ENCODE measurements at places on chromosomes 5 and 9.

GRCh38 chr5:121027636-121028035 lies 563.5 kb downstream of the PRR16 start:
- DNase-seq = no peak

GRCh38 chr5:8940934-8941333 lies 604.9 kb downstream of the SEMA5A start:
- no peak for DNase-seq

DNA sequence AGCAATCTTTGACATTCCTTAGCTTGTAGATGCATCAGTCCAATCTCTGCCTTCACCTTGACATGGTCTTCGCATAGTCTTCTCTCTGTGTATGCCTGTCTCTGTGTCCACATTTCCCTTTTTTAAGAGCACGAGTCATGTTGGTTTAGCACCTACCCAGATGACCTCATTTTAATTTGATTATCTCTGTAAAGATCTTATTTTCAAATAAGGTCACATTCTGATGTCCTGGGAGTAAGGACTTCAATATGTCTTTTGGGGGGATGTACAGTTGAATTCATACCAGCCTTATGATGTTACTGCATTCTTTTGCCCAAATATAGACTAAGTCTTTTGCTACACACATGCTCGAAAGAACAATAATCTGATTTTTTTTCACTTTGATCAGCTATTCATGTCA lies 6.9 kb downstream of the KCTD16 start:
- no peak for DNase-seq

- DNase-seq = no peak
These were observed 106.3 kb downstream of the TENT4A start for GRCh38 chr5:6819521-6819920.

DNA sequence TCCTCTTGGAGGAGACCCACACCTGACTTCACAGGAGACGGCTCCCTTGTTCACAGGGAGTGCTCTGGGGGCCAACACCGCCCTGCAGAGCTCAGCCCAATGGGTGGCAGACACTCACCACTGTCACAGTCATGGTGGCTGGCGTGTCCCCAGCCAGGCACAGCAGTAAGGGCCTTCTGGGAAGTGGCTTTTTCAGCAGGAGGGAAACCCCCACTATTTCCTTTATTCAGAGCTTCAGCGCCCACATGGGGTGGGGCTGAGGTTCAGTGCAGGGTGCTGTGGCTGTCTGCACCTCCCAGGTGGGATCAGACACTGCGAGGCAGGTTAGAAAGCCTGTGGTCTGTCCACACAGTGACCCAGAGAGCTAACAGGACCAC lies 3.6 kb upstream of the SNAPC4 start:
- DNase-seq = no peak

DNA sequence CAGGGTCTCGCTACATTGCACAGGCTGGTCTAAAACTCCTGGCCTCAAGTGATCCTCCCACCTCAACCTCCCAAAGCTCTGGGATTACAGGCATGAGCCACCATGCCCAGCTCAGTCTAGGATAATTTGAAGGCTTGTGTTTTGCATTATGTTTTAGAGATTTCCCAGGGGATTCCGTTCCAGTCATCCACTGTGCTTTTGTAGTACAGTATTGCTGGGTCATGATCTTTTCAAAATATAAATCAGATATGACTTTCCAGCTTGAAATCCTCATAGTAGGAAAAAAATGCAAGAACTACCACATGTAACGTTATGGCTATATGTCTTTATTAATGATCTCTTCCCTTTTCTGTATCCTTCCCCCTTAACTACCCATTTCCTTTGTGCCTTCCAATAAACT lies 338.1 kb downstream of the PRELID2 start:
- DNase-seq = no peak

DNA sequence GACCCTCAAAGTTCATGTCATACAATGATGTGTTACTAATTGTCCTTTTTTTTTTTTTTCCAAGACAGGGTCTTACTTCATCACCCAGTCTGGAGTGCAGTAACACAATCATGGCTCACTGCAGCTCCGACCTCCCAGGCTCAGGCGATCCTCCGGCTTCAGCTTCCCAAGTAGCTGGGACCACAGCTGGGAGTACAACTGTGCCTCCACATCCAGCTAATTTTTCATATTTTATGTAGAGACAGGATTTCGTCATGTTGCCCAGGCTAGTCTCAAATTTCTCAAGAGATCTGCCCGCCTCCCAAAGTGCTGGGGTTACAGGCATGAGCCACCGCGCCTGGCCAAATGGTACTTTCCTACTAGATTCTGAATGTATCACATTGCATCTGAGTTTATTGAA lies 49.4 kb upstream of the EBF1 start:
- DNase-seq = no peak

DNA sequence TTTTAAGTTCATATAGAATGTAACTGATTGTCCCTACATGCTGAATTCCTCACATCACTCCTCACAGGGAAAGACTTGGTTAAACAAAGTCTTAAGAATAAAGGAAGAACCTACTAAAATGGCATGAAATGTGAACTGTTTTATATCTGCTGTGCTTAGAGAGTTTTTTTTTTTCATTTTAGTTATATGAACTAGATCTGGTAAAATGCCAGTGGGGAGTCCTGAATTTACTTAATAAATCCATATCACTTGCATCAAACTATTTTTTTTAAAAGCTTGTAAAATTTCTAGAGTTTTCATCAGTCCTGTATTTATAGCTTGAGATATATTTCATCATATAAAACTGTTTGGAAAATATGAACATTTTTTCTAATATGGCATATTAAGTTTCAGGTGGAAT lies 1528.6 kb downstream of the EFNA5 start:
- DNase-seq = no peak

GRCh38 chr9:112043423-112043822 lies 131.7 kb downstream of the SUSD1 start:
- DNase-seq = no peak

- no peak for DNase-seq
These were observed 28.2 kb downstream of the ADAMTSL2 start for GRCh38 chr9:133562611-133563290.

- DNase-seq = no peak
These were observed 79.6 kb downstream of the CETN3 start for GRCh38 chr5:90329911-90330310.

GRCh38 chr5:148699028-148699427 lies 44.7 kb upstream of the HTR4 start:
- DNase-seq = no peak

- DNase-seq = no peak
These were observed 145.5 kb upstream of the POU5F2 start for GRCh38 chr5:93886917-93887361.

DNA sequence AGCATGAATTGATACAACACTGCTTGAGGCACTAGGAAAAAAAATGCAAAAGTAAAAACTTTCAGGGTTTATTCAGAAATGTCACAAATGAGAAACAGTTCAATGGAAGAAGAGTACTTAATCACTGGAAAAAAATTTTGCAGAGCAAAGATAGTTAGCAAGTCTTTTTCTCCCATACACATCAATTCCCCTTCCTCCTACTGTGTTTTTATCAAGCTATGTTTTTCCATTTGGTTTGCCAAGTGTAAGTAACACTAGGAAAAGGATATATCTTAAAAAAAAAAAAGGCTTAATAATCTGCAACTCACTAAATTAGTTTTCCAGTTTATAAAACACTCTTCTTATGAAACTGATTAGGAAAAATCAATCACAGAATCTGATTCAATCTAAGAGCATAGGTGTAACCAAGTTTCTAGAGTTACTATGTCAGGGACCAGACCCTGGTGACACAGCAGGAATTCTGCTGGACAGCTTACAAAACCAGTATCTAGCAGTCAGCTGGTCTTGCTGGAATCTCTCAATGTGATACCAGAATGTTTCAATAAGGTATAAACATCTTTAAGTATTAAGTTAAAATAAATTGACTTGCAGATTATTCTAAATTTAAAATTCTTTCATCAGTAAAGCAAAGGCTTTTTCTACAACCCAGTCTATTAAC lies 34.7 kb downstream of the RNF145 start:
- DNase-seq = no peak

GRCh38 chr9:108673386-108673785 lies 182.4 kb downstream of the ACTL7B start:
- DNase-seq = no peak

- no peak for DNase-seq
These were observed 71.5 kb downstream of the SLIT3 start for GRCh38 chr5:169229342-169229892.

DNA sequence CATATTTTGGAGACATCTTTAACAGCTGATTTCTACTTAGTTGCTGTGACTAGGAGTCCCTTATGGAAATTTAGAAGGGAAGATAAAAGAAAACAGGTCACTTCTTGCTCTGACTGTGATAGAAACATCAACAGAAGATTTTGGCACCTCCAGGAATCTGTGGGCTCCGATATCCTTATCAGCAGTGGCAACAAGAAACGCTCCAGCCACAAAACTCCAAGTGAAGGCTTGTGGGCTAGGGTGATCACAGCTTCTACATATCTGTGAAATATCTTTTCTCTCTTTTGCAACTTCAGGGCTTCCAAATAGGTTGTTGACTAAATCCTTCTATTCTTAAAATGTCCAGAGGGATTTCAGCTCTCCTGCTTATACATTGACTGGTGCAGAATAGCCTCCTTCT lies 1625.5 kb upstream of the CDH6 start:
- DNase-seq = no peak

DNA sequence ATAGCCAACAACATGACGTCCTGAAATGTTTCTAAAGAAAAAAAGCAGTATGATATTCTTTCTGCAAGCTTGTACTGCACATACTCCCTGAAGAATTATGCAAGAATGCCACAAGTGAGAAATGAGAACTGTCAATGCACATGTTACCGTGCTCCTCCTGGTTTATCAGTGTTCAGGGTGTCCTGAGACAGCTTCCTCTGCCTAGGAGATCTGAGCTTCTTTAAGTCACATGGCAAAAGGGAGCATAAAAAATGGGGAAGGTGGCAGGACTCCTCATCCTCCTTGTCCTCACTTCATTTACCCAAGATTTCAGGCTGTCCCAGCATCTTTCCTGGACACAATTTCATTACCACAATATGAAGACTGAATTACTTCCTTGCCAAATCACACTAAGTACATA lies 238.2 kb downstream of the GLIS3 start:
- DNase-seq = no peak

DNA sequence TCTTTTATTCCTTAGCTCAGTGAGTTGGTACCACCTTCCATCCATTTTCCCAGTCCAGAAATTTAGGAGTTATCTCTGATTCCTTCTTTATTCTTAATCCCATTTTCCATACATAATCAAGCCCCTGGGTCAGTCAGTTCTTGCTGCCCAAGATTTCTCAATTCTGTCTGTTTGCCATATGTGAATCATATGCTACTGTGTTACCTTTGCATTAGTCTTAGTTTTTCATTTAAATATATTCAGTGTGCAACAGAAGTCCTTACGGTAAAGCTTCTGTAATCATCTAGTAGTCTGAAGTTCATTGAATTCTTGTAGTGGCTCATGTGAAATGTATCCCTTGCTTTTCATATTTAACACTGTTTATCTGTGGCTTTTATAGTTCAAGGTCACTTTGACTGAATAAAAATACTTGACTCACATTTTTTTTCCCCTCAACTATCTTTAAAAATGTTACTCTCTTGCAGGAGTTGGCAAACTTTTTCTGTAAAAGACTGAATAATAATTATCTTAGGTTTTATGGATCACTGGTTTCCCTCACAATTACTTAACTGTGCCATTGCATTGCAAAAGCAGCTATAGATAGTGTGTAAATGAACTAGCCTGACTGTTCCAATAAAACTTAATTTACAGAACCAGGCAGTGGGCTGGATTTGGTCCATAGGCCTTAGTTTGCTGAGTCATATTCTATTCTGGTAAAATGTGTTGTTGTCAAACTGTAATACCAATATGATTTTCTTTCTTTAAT lies 6.9 kb downstream of the KIAA1958 start:
- DNase-seq = no peak

DNA sequence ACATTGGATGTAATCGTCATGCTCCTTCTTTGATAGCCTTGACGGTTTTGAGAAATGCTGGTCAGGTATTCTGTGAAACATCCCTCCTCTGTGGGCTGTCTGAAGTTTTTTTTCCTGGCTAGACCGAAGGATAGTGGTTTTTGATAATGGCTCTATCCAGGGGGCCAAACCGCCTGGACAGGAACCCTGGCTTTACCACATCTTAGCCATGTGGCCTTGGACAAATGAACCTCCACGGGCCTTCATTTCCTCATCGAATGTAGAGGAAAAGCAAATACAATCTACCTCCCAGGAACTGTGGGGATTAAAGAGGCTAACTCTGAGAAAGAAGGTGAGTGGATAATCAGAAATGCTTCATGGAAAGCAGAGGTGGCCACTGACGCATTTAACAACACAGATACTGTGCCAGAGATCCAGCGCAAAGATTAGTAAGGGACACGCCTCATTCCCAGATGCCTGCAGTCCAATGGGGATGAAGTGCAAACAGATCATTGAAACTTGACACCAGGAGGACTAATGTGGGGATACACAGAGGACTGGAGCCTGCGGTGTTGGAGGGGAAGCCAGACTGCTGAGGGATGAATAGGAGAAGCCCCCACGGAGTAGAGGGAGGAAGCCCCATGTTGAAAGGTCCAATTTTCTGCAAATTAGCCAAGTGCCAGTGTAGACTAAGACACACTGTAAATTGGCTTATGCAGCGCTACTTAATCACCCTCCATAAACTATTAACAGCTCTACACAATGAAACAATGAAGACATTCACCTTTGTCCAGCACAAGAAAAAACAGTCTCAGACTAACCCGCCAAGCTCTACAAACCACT lies 41.6 kb downstream of the MYO10 start:
- DNase-seq = no peak

DNA sequence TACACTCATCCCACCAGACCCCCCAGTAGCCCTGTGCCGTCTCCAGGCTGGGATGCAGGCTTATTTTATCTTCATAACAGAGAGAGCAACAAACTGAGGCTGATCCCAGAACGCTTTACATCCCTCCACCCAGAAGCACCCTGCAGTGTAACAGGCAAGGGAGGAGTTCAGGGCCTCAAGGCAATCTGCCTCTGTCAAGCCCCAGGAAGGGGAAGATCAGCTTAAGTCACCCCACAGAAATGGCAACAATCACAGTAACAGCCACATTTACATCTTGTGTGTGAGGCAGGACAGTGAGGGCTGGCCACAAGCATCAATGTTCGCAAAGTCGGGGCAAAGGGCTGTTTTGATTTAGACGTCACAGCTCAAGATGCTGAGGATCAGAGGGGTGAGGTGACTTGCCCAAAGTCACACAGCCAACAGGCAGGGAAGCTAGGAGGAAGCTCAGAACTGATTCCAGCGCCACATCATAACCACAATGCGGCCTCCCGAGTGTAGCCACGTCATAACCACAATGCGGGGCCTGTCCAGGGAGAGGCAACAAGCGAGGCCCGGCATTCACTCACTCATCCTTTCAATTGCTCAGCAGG lies 14.4 kb downstream of the STK10 start:
- DNase-seq = no peak

DNA sequence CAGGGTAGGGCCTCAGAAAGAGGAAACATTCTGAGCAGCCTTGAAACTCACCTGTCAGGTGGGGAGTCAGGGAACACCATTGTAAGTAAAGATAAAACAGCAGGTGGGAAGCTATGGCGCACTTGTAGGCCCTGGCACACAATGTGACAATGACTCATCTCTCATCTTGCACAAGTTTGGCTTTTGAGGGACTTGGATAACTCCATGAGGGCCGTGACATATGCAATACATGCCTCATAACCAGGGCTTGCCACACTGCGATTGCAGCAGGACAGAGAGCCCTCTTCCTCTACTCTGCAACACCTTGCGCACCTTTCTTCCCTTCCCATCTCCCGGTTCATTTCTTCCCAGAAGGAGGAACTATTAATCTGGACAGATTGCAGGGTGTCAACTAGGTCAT lies 144.9 kb downstream of the CEP120 start:
- DNase-seq = no peak

- DNase-seq = no peak
These were observed 176.0 kb downstream of the MSX2 start for GRCh38 chr5:174900240-174900865.
